Activated T-helper 17 cell treated with anti-CD3 and anti-CD28 coated beads, Interleukin-2, amount 50 U/mL, for 72 hours (primary cell): ENCODE measurements at places on chromosomes 4 and X.

- no peak for ATAC-seq
Observed at GRCh38 chrX:68826113-68826980, 2.5 kb upstream of the EFNB1 start.

GRCh38 chrX:53695946-53696549 lies 9.5 kb upstream of the HUWE1 start:
- no peak for ATAC-seq

DNA sequence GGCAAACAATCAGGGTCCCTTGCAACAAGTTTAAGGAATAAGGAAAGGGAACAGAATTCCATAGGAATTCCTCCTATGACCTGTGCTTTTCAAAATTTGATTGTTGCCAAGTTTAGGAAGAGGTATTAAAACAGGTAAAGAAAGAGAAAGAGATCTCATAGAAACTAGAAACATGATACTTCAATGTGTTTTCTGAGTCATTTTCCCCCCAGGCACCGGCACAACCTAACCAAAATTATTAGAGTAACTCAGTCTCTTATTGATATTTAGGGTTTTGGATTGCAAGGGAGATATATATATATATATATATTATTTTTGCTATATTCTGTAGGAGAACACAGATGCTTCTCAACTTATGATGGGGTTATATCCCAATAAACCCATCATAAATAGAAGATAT lies 278.0 kb upstream of the DKK2 start:
- no peak for ATAC-seq

- ATAC-seq = no peak
Observed at GRCh38 chr4:35993606-35994005, 250.7 kb downstream of the ARAP2 start.

GRCh38 chr4:24080871-24081270 lies 191.0 kb upstream of the PPARGC1A start:
- no peak for ATAC-seq

DNA sequence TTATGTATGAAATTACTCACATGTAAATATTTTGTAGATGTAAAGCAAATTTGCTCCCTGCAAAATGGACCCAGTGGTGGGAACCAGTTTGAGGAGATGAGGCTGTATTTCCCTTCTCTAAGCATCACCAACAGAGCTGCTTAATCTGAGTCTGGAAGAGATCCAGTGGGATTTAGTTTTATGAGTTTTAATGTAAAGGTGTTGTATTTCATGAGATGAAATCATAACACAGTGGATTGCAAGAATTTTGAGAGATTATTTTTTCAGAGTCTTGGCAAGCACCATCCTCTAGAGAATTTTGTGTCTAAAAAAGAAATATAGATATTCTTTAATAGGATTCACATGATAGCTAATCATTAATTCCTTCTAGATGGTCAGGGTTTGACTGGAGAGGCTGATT lies 35.6 kb upstream of the SFRP2 start:
- ATAC-seq = no peak

DNA sequence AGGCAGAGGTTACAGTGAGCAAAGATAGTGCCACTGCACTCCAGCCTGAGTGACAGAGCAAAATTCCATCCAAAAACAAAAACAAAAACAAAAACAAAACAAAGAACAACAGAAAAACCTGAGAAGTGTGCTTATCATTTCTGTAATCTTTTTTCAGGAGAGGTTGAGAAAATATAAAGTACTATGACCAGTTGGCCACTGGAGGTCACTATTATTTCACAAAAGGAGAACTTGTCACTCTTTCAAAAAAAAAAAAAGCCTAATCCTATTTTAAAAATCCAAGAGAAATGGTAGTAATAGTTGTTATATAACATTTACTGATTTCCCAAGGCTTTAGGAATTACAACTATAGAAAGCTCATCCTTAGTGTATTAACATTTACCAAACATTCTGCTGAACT lies 24.9 kb upstream of the RNF150 start:
- ATAC-seq = no peak

- peak; percentile 54 for ATAC-seq
Observed at GRCh38 chrX:136204571-136204970, 46.6 kb downstream of the MAP7D3 start.

GRCh38 chr4:158912806-158913205 lies 144.0 kb downstream of the FNIP2 start:
- no peak for ATAC-seq

- ATAC-seq = peak; percentile 44
Observed at GRCh38 chr4:110087070-110087708, 111.2 kb downstream of the ELOVL6 start.

DNA sequence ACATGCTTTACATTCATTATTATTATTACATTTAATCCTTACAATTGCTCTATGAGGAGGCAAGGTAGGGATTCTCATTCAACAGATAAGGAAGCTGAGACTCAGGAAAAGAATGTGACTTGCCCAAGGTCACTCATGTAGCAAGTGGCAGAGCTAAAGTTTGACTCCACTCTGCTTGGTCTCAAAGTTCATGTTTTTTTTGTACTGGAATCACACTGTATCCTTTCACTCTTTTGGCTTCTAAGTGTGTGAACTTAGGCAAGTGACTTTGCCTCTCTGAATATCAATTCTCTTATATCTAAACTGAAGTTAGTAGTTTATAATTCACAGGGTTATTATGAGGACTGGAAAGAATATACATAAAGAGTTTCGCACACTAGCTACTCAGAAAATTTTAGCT lies 247.9 kb upstream of the AR start:
- no peak for ATAC-seq

DNA sequence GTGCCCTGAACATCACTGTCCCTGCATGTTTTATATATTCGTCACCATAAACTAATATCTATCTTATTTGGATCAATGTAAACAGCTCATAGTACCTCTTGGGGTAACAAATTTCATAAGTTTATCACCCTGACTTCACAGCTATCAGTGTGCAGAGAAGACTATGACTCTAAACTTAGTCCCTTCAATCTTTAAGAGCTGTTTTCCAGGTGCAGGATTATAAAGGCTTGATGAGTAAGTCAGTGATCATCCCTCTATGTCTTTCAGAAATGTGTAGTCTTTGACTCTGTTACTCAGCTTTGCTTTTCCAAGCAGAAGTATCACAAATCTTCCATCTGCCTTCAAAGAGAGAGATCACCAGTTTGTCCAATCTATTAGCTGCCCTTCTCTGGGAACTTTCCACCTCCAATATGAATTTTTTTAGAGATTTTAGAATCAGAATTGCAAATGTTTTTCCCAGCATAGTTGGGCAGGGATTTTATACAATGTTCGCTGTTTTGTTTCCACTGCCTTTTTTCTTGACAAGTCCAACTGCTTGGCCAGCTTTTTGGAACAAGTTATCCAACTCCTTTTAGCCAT lies 45.1 kb upstream of the TSPAN7 start:
- ATAC-seq = no peak

DNA sequence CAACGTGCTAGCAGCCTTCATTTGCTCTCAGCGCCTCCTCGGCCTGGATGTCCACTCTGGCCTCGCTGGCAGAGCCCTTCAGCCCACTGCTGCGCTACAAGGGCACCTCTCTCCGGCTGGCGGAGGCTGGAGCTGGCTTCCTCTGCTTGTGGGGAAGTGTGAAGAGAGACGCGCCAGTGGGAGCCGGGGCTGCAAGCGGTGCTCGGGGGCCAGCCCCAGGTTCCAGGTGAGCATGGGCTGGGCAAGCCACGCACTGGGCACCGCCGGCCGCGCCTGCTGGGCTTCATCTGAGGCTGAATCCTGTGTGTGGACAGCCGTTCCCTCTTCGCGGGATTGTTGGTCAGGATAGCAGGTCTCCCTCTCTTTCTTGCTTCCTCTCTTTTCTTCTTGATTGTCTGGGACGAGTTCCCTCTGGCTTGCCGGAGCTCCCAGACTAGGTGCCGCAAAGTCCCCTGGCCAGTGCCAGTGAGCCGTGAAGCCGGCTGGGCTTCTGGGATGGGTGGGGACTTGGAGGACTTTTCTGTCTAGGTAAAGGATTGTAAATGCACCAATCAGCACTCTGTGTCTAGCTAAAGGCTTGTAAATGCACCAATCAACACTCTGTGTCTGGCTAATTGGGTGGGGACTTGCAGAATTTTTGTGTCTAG lies 165.0 kb downstream of the HEPH start:
- ATAC-seq = no peak

DNA sequence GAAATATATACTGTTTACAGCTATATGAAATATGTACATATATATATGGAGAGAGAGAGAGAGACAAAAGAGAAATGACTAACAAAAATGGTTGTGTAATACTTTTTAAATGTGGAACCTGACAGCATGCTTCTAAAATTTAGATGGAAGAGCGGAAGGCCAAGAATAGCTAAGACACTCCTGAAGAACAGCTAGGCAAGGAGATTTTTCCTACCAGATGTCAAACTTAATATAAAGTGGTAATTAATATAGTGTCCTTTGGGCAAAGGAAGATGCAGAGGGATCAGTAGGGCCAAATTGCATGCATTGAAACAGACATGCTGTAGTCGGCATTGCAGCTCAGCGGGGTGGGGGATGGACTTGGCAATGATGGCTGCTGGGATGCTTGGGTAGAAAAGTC lies 45.2 kb downstream of the ADD1 start:
- no peak for ATAC-seq

GRCh38 chr4:81607950-81608349 lies 136.2 kb upstream of the RASGEF1B start:
- peak; percentile 50 for ATAC-seq

DNA sequence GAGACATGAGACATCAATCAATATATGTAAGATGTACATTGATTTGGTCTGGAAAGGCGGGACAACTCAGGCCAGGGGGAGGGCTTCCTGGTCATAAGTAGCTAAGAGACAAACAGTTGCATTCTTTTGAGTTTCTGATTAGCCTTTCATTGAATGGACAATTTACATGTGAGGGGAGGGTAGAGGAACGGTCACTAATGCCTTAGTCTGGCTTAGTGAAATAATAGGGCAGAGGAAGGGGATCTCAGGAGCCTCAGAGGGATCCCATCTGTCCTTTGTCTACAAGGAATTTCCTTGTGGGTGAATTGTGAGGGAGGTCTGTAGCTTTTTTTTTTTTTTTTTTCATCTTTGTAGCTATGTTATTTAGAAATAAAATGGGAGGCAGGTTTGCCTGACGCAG lies 88.3 kb downstream of the GK start:
- no peak for ATAC-seq
